Left lung (tissue), 14 donors: ENCODE measurements at places on chromosomes 7 and 10. TPM values are rescaled to one million over a fixed set of nuclear protein-coding genes. Genes with fewer than 3 reads are reported as not detected.

DNA sequence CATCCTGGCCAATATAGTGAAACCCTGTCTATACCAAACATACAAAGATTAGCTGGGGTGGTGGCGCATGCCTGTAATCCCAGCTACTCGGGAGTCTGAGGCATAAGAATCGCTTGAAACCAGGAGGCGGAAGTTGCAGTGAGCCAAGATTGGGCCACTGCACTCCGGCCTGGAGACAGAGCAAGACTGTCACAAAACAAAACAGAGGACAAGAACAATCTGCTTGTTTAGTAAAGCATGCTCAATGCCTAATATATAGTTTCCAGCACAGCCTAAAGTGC is 1.8 kb upstream of the SEC24C start:
- DNase-seq = no peak

DNA sequence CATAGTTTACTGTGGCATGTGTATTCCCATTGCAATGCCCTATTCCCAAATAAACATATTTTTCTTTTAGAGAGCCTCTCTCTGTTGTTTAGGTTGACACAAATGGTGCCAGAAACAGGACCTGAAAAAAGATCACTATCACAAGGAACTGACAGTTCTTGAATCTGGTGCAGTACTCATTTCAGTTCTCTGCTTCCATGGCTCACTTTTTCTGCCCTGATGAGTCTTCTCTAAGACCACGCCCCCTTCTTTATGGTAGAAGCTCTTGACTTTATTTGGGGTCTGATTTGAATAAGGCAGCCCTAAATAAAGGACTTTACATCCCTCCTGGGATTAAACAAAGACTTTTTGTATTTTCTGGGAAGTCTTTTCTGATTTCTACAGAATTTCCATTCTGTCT is 3.5 kb upstream of the CCDC126 start:
- DNase-seq = no peak

GRCh38 chr10:97590082-97590747 is 694 bp downstream of the C10orf62 start:
- no peak for DNase-seq

GRCh38 chr10:98260752-98261151 is 7.2 kb downstream of the LOXL4 start:
- no peak for DNase-seq

GRCh38 chr10:71219918-71220688 is 7.7 kb downstream of the UNC5B start:
- DNase-seq = no peak

DNA sequence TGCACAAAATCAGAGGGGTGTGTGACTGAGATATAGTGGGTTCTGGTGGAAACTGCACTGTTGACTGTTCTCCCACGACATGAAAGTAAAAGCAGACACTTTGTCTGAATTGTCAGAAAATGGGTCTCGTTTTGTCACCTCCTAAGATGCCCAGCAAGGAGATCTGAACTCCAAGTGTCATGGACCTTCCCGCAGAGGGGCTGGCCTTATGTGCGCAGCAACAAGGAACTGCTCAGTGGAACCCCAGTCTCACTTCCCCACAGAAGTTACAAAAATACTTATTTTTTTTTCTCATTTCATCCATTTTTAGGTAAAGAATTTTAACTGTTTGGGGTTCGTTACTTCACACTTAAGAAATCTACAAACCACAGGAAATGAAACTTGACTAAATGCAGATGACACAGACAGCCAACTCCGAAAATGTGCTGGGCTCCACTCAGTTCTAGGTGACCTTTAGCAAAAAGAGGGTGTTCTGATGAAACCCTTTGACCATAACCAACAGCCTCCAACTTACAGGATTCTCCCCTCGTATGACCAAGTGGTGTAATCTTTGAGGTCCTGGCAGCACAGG is 115.0 kb downstream of the FAM107B start:
- peak; percentile 69 for DNase-seq

DNA sequence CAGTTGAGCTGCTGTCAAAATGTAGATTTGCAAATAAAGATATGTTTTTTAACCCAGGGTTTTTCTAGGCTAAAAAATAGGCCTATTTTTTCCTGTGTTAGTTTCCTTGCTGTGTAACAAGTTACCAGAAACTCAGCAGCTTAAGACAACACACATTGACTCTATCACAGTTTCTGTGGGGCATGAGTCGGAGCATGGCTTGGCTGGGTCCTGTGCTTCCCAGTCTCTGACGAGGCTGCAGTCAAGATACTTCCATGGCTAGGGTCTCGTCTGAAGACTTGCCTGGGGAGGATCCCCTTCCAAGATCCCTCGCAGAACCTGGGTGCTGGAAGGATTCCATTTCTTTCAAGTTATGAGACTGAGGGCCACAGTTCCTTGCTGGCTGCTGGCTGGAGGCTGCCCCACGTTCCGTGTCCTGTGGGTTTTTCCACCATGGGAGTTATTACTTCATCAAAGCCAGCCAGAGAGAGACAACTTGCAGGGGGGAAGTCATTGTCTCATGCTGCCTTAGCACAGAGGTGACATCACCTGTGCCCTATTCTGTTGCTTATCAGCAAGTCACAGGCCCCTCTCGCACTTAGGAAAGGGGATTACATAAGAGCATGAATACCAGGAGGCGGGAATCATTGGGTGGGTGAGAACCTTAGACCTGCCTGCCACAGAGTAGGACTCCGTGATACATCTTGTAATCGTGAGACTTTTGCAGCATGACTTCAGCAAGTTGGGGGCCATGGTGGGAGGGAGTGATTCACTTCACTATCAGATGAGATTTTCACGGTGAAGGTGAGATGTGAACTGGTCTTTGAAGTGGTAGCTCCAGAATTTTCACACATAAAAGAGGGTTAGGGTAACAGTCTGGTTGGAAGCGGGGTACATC is 77.9 kb downstream of the CCNY start:
- no peak for DNase-seq

DNA sequence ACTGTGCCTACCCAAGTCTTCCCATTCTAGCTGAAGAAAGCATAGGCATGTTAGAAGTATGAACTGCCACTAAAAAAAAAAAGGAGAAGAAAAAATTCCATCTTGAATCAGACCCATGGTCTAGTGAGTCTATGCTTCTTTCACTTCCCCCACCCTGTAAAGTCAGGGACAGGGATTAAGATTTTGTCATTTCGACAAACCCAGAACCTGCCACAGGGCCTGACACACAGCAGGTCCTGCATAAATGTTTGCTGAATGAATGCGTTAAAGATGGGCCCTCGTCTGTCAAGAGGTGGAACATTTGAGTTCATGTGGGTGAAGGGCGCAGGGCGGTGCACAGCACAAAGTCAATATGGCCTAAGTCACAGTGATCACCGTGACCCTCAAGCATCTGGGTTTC is 4.9 kb downstream of the HIPK2 start:
- DNase-seq = no peak

- DNase-seq = peak; percentile 47
Measured at GRCh38 chr10:90175161-90175681, 473.8 kb downstream of the KIF20B start.

GRCh38 chr7:18655912-18656311 is 160.4 kb downstream of the HDAC9 start:
- DNase-seq = no peak

GRCh38 chr10:6033954-6034353 is 28.2 kb downstream of the IL2RA start:
- no peak for DNase-seq

DNA sequence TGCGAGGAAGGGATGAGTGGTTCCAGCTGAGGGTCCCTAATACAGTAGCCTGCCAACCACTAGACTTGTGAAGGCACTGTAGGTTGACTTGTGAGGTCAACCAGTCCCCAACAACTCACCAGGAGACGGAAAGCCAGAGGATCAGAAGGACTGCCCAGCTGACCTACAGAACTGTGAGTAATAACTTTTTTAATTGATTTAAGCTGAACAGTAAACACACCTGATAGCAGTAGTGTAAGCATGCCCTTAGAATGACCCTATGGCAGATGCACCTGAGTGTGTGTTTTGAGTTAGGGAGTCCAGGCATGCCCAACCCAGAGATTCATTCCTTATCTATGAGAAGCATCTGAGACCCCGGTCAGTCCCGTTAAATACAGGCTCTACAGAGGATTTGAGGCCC is 14.1 kb downstream of the PRLHR start:
- no peak for DNase-seq

DNA sequence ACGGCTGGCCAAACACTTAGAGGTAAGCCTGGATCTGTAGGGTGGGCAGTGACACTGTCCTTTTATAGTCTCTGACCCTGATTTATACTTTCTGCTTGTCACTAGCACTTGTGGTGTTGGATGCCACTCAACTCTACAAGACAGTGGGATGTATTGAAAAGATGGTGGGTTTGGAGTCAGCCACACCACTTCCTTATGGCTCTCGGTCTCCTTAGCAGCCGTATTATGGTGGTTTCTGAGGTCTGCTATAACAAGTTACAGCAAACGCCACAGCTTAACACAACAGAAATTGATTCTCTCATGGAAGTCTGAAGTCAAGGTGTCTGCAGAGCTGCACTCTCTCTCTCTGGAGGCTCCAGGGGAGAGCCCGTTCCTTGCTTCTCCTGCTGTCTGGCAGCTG is 14.7 kb downstream of the ITIH2 start:
- no peak for DNase-seq

GRCh38 chr7:158617737-158618128 is 30.1 kb upstream of the PTPRN2 start:
- DNase-seq = no peak

GRCh38 chr10:87500646-87501048 is 4.0 kb upstream of the MINPP1 start:
- DNase-seq = no peak

- DNase-seq = no peak
Measured at GRCh38 chr7:120586571-120586970, 271.4 kb downstream of the TSPAN12 start.

DNA sequence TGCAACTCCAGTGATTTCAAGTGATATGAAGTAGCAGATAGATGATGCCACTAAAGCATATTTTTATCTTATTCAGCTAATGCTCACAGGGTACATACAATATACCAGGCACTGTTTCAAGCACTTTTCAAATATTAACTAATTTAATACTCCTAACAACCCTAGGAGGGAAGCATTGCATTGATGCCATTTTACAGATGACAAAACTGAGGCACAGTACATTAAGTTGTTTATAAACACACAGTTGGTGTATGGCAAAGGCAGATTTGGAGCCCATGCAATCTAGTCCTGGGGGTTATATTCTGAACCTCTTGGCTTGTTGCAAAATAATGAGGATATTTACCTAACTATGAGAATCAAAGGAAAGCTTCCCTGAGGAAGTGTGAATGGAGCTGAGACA is 371.0 kb downstream of the SFMBT2 start:
- no peak for DNase-seq

DNA sequence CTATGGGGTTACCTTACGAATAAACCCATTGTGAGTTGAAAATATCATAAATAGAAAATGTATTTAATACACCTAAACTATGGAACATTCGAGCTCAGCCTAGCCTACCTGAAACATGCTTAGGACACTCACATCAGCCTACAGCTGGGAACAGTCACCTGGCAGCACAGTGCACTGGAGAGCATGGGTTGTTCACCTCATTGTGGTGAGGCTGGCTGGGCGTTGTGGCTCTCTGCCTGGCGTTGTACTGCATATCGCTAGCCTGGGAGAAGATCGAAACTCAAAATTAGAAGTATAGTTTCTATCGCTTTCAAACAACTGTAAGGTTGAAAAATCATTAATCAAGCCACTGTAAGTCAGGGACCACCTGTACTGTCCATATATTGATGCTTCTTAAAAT is 17.3 kb upstream of the HBP1 start:
- DNase-seq = no peak

- no peak for DNase-seq
Measured at GRCh38 chr10:31578951-31579350, 259.9 kb downstream of the ZEB1 start.

GRCh38 chr10:18005445-18005780 is 53.7 kb downstream of the SLC39A12 start:
- no peak for DNase-seq

DNA sequence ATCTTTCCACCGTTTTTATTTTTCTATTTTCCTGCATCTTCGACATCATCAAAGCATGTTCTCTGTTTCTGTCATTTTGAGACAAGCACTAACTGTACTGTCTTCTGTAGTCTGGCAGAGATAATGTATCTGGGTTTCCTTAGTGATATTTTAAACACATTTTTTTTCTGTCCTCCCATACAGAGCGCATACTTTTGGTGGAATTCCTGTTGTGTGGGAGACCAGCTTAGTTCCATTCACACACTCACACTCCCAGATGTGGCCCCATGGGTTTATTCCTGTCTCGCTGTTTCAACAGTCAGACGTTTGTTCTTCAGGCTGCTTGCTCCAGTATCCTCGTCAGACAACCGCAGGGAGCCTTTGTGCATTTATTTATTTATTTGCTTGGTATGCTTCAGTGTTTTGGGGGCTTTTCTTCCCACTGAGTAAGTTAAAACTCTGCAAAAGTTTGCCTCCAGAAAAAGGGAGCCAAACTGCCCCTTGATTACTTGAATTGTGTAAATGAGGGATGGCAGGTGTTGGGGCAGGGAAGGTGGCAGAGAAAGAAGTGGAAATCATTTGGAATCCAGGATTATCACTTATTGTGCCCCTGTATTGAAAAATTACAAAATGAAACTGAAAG is 456.8 kb upstream of the KLF6 start:
- DNase-seq = peak; percentile 83

GRCh38 chr7:142917447-142917846 is 16.1 kb downstream of the TRPV5 start:
- no peak for DNase-seq

- DNase-seq = peak; percentile 56
Measured at GRCh38 chr10:110803830-110804338, 67.8 kb upstream of the PDCD4 start.

DNA sequence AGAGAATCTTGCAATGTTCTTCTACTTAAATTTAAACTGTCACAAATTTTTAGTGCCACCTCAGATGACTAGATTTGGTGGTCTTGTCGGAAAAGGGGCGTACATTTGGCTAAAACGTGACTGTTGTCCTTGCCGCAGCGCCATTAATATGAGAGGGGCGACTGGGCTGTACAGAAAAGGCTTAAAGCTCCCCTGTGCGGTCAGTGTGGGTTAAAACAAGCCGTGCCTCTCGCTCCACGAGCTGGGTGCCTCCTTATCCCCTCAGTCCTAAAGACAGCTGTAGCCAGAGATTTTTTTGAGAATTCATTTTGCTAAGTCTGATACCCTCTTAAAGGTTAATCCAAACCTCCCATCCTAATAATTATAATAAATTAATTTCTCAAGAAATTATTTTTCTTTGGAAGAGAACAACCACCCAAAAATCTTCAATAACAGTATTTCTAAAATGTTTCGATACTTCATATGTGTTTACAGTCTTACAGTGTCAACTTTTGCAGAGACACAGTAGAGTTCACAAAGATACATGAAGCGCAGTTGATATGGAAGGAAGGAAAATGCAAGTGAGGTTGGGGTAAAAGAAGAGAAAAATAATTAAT is 68.6 kb downstream of the C7orf25 start:
- peak; percentile 73 for DNase-seq

The AIFM2 gene
- total RNA-seq = 17.5 TPM

The SPDYE2 gene
- not detected for total RNA-seq

The PRRT4 gene
- 0.85 TPM for total RNA-seq

The MBL2 gene
- not detected for total RNA-seq

The ASB10 gene
- total RNA-seq = not detected

The MET gene
- total RNA-seq = 70.0 TPM

The IL6 gene
- 2.1 TPM for total RNA-seq

The TSPAN13 gene
- 266 TPM for total RNA-seq

The GIMAP4 gene
- 31.3 TPM for total RNA-seq

The LDB3 gene
- total RNA-seq = 2.7 TPM

The PON1 gene
- 0.67 TPM for total RNA-seq

The NANOS1 gene
- 1.6 TPM for total RNA-seq

The PNLIPRP2 gene
- total RNA-seq = not detected

The PRSS1 gene
- 0.99 TPM for total RNA-seq

The PLCE1 gene
- total RNA-seq = 6.9 TPM

The MARVELD1 gene
- total RNA-seq = 58.4 TPM

The FAM131B gene
- total RNA-seq = 0.60 TPM

The NPFFR1 gene
- 0.21 TPM for total RNA-seq
